Stimulated activated CD4-positive, alpha-beta T cell treated with anti-CD3 and anti-CD28 coated beads, Interleukin-4, amount 100 ng/mL, for 4 hours (primary cell): ENCODE measurements at places on chromosomes 12 and 14.

DNA sequence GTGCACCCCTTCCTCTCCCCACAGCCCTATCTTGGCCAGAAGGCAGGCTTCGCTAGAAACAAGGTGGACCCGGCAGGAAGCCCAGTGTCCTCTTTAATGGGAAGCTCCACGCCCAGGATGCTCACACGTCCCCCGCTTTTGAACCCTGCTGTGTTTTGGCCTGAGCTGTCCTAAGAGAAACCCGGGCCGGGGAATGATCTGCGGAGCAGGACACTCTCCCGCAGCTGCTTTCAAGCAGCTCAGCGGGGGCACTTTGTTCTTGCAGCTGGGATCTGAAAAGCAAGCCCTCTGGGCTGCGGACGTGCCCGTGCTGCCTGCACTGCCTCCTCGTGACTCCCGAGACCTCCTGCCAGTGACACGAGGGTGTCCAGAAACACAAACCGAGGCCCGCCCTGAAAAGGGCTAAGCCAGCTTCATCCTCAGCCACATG lies 30.0 kb downstream of the SCARB1 start:
- DNase-seq, result no peak

- no peak for DNase-seq
Measured at GRCh38 chr14:68687746-68688145, 105.1 kb downstream of the ZFP36L1 start.

GRCh38 chr12:116919706-116920485 lies 9.1 kb downstream of the FBXW8 start:
- DNase-seq, result no peak

- no peak for DNase-seq
Measured at GRCh38 chr12:42590330-42590934, 886 bp upstream of the PRICKLE1 start.

GRCh38 chr14:38336298-38336697 lies 80.4 kb upstream of the CLEC14A start:
- no peak for DNase-seq
